Activated CD8-positive, alpha-beta memory T cell treated with anti-CD3 and anti-CD28 coated beads, Interleukin-2, amount 10 ng/mL, durations not matched to agents 7 days and 5 days (primary cell): ENCODE measurements at places on chromosomes 7 and 10.

GRCh38 chr10:81696609-81697388 is 178.2 kb upstream of the NRG3 start:
- DNase-seq: no peak

DNA sequence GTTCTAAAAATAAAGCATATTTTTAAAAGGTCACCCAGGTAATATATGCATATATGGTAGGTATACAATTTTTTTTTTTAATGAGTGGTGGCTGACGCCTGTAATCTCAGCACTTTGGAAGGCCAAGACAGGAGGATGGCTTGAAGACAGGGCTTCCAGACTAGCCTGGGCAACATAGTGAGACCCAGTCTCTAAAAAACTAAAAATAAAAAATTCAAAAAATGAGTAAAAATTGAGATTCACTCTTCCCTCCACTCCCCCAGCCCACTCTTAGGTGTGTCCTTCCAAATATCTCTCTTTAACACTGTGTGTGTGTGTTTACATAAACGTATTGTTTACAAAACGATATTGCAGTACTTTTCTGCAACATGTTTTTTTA is 929 bp upstream of the ANXA11 start:
- DNase-seq: no peak

- no peak for DNase-seq
Measured at GRCh38 chr7:64807731-64808365, 13.6 kb downstream of the ZNF138 start.

DNA sequence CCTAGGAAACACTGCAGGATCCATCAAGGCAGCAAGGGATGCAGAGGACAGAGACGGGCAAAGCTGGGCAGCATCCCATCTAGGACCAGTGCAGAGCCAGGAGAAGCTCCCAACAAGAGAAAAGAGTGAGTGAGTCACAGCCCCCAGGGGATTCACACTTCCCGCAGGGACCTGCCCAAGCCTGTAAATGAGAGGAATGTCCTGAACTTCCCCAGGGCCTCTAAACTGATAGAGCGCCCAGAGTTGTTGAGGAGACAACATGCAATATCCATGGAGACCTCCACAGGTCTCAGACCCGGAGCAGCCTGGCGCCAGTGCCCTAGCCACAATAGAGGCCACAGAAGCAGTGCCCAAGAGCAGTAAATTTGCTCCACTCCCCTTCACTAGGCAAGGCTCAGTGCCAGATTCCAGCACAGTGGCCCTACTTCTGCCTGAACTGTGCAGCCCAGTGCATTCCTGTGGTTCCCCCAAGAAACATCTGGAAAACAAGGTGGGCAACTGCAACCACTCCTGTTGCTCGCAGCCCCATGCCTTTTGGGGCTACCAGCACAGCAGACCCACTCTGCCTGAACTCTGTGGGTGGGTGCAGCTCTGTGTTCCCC is 567.5 kb downstream of the POM121L12 start:
- no peak for DNase-seq

DNA sequence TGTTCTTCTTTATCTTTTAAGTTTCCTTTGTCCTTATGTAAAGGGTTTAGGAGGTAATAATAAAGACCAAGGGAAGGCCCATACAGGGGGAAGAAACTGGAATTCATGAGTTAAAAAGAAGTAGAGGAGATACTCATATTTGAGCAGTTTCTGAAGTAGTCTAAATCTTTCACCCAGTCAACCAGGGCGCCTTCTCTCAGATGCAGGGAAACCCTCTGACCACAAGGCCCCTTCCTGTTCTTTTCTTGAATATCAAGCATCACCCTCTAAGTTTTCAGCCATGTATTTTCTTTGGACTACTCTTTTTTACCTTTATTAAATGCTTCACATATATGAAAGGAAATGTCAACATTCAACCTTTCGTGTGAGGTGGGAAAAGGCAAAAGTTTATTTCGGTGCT is 630.8 kb downstream of the SUGCT start:
- no peak for DNase-seq

- DNase-seq: no peak
Measured at GRCh38 chr7:28161331-28161730, 19.3 kb downstream of the JAZF1 start.

GRCh38 chr10:97805096-97805884 is 33.5 kb upstream of the SFRP5 start:
- no peak for DNase-seq

DNA sequence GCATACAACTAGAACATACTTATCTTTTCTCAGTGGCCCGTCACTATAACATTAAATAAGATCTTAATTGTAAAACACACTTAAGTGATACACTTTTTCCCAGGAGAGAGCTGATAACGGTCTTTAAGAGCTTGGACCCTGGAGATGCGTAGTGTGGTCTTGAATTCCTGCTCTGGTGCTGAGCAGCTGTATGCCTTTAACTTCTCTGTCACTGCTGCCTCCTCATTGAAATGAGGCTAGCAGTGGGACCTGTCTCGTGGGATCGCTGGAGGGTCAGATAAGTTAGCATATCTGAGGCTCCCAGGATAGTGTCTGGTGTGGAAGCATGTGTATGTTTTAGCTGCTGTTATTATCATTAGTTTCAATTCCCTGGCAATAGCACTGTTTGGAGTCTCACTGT is 194.9 kb downstream of the SDK1 start:
- no peak for DNase-seq

DNA sequence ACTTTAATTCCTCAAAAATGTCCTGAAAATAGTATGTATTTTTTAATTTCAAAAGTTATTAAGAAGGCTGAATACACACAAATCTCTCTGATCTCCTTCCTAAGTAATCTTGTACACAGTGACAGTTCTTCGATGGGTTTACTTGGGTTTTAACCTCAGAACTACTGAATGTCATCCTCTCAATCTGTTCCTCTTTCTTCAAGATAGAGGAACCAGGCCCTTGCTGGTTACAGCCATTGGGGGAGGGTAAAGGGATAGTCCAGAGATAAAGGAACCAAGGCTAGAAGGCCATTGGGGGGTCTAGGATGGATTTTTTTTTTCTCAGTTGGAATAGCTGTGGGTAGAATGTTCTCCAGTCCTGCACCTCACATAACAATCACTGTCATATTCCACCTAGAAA is 224.9 kb downstream of the SKIDA1 start:
- DNase-seq: no peak

DNA sequence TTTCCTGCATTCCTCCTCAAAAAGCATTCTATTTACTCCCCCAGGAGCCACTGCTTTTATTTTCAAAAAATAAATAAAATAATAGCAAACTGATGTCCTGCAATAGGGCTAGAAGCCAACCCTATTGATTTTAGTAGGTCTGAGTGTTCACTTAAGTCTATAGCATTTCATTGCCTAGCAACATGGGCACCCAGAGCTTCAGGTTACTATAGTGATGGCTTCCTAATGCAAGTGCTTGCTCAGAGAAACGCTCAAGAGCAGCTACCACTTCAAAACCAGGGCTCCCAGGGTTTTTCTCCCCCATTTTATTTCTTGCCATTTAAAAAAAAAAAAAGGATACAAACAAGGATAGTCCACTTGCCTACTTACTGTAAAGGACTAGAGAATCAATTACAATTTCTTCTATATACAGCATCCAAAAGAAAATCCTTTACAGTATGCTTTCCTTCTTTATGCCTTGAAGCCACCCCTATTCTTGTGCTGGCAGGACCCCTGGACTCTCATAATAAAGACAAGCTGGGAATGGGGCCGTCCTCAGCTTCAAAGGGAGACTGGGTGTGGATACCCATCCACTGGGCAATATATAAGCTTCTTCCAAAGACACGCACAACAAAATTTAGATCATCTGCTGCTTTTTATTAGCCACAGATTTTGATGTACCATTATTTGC is 133.3 kb downstream of the VPS41 start:
- DNase-seq: no peak

- no peak for DNase-seq
Measured at GRCh38 chr10:3502673-3503072, 282.3 kb downstream of the KLF6 start.

GRCh38 chr10:133276100-133276434 is 601 bp downstream of the ADAM8 start:
- no peak for DNase-seq

GRCh38 chr10:98339799-98340198 is 71.8 kb upstream of the LOXL4 start:
- peak; percentile 46 for DNase-seq

DNA sequence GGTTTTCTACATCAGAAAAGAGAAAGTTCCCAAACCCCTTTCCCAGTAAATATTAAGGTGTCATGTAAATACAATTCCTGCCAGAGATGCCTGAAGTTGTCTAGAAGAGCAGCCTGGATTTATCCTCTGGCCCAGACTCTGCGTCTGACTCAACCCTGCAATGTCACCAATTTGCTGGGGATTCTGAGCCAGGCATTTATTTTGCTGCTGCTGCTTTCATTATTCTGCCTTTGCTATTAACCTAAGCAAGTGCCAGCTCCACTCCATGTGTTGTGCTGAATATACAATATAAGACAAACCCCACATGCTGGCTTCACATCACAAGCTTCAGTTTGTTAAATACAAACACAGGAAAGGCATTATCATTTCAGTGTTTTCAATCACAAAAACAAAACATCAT is 59.1 kb downstream of the ELAPOR2 start:
- no peak for DNase-seq

DNA sequence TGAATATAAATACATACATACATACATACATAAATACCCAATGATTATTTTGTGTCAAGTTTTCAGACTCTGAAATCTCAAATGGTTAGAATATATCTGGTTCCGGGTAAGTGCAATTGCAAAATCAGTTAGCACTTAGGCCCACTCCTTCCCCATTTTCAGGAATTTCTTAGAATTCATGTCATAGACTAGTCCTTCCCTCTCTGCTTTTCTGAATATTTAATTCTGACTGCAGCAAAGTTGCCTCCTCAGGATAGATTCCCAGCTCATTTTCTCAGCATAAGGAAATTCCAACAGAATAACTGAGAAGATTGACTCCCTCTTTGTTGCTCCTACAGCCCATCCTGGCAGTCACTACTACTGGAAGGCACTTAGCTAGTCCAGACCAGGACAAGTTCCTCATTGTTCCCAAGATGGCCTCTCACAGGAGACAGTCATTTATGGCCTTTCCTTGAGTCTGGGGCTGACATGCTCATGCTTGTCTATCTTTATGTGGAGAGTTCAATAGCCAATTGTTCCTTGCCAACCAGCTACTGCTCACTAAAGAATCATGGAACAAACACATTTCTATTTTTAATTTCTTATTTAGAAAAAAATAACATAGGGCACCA is 142.9 kb upstream of the ITGB1 start:
- no peak for DNase-seq

DNA sequence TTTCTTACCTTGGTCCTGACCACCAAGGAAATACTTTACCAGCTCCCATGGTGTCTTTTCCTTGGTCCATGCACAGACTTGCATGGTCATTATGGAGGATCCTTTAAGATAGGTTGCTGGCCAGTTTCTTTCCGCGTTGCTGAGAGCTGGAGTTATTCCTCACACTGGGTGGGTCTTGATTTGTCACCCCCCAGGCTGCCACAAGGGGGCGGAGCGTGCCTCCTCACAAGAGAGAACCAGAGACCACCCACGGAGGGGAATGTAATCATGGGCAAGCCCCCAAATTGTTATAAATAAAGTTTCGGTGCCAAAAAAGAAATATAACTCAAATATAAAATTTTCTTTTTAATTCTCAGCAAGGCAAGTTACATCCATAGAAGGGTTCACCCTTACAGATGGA is 10.5 kb upstream of the TRIM24 start:
- DNase-seq: no peak

GRCh38 chr7:66778201-66778600 is 37.7 kb downstream of the RABGEF1 start:
- DNase-seq: no peak

DNA sequence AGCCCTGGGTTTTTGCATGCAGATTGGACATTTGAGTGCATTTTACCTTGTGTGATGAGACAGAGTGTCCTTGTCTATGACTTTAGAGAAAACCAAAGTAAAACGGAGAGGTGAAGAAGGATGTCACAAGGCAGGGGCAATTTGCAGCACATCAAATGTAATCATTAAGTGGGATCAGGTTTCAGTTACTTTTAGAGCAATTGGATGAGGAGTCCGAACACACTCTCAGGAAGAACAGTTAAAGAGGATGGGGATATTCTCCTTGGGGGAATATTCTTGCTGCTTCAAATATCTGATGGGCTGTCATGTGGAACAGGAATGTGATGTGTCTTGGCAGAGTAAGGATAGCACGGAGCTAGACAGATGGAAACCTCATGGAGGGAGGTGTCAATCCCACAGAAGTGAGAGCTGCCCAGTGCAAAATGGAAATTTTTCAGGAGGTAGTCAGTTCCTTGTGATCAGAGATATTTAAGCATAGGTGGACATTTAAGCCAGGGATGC is 757 bp downstream of the RAB19 start:
- no peak for DNase-seq

GRCh38 chr7:105245398-105246114 is 143.2 kb downstream of the SRPK2 start:
- DNase-seq: no peak

DNA sequence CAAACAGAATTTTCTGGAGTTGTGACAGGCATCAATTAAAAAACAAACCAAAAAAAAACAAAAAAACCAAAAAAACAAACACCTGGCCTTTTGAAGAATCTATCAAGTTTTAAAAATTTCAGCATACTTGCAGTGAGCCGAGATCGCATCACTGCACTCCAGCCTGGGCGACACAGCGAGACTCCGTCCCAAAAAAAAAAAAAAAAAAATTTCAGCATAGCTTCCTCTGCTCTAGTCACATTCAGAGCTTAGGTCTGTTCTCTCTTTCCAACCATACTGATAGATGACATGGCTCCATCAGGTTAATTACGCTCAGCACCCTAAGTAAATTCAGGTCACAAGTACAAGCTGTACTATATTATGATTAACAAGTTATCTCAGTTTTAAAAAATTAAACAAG is 3.1 kb downstream of the KBTBD2 start:
- DNase-seq: no peak
